ENCODE measurements at places on chromosomes 13 and 19.

DNA sequence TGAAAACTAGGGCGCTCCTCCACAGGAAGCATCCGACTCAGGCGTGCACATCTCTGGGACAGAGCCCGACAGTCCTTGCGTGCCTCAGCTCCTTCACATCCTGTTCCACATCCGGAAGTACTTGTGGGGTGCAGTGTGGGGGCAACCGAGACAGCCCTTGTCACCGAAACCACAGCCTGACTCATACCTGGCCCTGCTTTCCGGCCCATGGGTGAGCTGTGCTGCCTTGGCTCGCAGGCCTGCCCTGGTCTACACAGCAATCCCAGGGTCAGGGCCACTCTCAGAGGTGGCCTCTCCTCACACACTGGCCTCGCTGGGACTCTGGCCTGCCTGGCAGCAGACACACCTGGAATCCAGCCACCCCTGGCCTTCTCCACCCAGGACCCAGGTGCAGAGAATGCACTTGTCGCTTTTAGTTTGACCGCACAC lies 100.4 kb downstream of the STK24 start:
- peak; percentile 85 for DNase-seq

DNA sequence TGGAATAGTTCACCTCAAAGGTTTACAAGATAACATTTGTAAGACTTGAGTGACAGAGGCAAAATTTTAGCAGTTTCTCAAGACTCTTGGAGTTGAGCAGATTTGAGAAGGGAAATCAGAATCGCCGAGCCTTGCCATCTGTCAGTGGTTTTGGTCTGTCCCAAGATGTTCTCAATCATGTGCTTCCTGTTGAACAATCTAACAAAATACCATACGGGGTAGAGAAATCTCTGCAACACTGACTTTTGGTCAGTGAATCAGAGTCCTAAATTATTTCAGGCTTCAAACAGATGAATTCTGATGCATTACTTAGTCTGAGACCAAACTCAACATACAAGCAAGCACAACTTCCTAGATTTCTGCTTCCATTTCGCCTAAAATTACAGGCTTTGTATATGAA lies 3.8 kb downstream of the KCTD12 start:
- DNase-seq: no peak

GRCh38 chr13:80305737-80306136 lies 35.2 kb downstream of the SPRY2 start:
- DNase-seq: no peak

DNA sequence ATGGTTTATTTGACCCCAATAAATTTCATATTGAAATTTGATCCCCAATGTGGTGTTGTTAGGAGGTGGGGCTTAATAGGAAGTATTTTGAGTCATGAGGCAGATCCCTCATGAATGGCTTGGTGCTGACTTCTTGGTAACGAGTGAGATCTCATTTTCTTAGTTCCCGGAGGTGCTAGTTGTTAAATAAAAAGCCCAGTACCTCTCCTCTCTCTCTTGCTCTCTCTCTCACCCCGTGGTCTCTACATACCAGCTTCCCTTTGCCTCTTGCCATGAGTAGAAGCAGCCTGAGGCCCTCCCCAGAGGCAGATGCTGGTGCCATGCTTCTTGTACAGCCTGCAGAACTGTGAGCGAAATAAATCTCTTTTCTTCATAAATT lies 39.4 kb upstream of the KATNAL1 start:
- DNase-seq: no peak

DNA sequence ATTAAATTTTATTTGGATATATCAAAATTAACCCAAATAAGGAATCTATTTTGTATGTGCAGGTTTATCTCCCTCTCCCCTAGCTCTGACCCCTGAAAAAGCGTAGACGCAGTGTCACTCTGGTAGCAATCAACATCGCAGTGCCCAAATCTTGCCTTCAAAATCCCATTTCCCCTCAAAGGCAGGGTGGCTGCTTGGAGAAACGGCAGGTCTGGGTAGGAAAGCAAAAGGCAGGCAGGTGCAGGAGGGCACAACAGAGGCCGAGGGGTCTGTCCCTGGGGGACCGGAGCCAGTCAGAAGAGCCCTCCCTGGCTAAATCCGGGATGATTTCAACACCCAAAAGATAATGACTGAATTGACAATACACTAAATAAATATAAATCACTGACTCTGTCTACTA lies 41.9 kb downstream of the NAXD start:
- no peak for DNase-seq

- DNase-seq: no peak
These were observed 84.9 kb downstream of the USP12 start for GRCh38 chr13:27086599-27087265.

DNA sequence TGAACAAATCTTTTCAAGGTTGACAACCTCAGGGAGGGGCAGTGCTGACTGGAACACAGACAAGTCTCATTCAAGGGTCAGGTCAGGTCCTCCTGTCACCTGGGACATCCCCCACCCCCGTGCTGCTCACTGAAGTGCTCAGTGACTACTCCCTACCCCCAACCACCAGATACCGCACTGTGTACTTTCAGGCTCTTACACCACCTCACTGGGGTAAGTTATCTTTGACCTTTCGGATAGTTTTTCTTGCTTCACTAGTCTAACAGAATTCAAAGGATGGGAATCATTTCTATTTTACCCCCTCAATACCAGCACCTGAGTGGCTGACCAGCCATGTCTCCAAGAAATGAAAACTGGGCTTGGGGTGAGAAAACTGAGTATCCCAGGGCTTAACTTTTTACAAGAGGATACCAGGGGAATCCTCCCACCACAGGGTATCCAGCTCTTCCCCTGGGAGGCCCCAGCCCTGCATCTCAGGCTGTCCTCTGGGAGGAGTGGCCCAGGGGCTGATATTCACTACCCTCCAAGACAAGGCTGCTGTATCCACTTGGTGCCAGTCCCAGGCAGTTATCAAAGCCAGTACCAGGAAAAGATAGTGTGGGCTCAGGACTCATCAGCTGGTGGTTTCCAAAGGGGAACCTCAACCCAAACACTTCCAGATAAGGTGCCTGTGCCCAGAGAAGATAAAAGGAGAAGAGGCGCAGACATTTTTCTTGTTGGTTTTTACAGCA lies 2.1 kb downstream of the ZNF563 start:
- peak; percentile 54 for DNase-seq

GRCh38 chr13:90455823-90456222 lies 891.7 kb upstream of the MIR17HG start:
- DNase-seq: no peak

GRCh38 chr13:83709426-83710132 lies 172.7 kb downstream of the SLITRK1 start:
- no peak for DNase-seq

- no peak for DNase-seq
These were observed 72.4 kb upstream of the TSC22D1 start for GRCh38 chr13:44648392-44649103.

- no peak for DNase-seq
These were observed 201.3 kb upstream of the SLITRK6 start for GRCh38 chr13:86000546-86000945.

- no peak for DNase-seq
These were observed 7.5 kb downstream of the CARD8 start for GRCh38 chr19:48248081-48248833.

- DNase-seq: no peak
These were observed 95.0 kb downstream of the DNAJC3 start for GRCh38 chr13:95771905-95772304.

DNA sequence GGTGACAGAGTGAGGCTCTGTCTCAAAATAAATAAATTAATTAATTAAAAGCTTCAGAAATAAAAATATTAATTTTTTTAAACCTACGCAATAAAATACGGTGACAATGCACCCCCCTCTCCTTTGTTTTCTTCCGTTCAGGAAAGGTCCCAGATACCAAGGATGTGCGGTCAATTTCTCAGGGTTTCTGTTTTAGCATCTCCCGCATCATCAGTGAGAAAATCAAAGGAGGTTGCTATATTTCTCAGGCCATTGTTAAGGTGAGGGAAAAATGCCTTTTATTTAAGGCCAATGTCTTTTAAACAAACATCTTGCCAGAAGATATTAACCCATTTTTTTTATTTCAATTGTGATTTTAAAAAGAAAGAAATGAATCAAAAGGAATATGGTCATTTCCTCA lies 111.7 kb downstream of the INSR start:
- DNase-seq: no peak

GRCh38 chr19:15584541-15585115 lies 30.4 kb upstream of the CYP4F8 start:
- peak; percentile 81 for DNase-seq

- DNase-seq: no peak
These were observed 441.5 kb downstream of the DIAPH3 start for GRCh38 chr13:59721926-59722910.

GRCh38 chr13:111338841-111339240 lies 18.4 kb downstream of the TEX29 start:
- no peak for DNase-seq

GRCh38 chr13:74226791-74227475 lies 92.7 kb upstream of the KLF12 start:
- DNase-seq: no peak

DNA sequence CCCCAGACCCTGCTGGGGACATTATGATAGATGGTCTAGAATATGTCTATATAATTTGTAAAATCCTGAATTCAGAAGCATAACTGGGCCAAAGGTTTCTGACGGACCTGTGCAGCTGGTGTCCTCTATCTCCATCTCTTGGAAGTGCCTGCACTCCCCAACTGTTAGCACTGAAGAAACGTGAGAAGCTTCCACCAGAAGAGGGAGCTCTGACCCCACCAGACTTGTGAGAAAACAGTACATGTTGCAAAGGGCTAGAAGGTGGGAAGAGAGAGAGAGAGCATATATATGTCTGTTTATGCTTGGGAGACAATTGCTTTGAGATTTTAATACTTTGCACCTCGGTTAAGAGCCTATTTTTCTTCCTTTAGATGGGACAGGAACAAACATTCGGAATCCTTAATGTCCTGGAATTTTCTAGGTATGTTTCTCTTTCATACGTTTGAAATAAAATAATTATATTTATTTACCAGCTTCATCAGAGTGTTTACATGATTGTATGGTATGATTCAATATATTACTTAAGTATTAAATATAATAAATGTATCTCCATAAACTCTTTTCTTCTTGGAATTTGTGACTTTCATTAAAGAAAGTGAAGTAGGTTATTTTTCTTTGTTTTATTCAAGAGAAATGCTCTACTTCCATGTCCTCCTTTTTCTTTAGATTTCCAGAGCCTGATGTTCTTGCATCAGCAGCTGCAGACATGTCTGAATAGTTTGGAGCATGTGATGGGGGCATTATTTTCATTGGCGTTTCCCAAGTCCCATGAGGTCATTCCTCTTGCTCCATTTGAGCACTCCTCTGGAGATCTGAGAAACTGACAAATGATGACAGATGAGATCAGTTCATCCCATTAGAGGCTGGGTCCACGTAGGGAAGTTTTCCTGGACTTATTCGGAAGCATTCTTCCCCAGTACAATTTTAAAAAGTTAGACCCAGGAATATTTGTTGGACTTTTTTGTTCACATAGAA lies 202.9 kb downstream of the ATP8A2 start:
- DNase-seq: peak; percentile 43

GRCh38 chr19:11141937-11142527 lies 13.6 kb downstream of the SPC24 start:
- no peak for DNase-seq

- no peak for DNase-seq
These were observed 27.5 kb upstream of the SIGLEC11 start for GRCh38 chr19:49988433-49988832.

DNA sequence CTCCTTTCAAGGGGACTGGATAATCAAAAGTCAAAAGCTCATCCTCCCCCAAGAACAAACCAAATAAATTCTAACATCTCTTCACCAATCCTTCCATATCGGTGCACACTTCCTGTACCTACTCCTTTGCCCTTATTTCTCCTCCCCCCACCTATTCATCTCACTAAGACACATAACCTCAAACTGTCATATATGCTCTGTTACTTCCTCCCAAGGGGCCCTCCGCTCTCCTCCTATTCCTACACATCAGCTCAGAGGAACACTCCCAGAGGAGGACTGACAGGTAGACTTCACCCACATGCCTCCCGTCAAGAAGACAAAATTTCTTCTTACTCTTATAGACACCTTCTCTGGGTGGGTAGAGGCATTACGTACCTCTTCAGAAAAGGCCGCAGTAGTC lies 48.1 kb downstream of the ZNF93 start:
- no peak for DNase-seq

- no peak for DNase-seq
These were observed 154.8 kb downstream of the TBC1D4 start for GRCh38 chr13:75327135-75327510.

GRCh38 chr19:49255674-49256073 lies 69.3 kb downstream of the SLC6A16 start:
- DNase-seq: no peak

DNA sequence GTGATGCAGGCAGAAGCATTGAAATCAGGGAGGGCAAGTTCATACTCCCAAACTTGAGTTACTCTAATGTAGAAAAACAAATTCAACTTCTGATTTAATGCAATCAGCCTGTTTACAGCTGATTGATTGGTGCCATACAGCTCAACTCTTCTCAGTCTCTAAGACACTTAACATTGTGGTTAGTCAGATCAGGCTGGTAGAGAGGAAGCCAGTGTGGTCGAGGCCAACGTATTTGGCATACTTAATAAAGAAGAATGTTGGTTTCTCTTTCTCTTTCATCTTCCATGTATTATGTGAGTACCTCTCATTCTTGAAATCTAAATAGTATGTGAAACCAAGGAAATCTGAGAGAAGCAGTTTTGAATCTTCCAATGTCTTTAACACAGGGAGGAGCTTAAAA lies 255.0 kb upstream of the SLITRK1 start:
- DNase-seq: peak; percentile 20

GRCh38 chr13:43083750-43084149 lies 60.4 kb downstream of the DNAJC15 start:
- no peak for DNase-seq

DNA sequence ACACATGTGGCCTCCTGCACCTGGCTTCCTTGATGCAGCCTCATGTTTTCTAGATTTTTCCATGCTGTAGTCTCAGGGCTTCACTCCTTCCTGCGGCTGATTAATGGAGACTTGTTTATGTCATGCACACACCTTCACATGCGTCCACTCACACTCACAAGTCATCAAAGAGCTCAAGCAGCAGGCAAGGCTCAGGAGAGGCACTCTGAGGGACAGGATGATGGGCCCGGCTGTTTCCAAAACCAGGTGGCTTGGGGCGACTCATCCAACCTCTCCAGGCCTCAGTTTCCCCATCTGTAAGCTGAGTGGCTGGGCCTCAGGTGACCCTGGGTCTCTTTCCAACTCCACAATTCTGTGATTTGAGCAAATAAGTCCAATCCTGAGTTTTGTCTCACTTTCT lies 36.9 kb downstream of the RASA3 start:
- no peak for DNase-seq

DNA sequence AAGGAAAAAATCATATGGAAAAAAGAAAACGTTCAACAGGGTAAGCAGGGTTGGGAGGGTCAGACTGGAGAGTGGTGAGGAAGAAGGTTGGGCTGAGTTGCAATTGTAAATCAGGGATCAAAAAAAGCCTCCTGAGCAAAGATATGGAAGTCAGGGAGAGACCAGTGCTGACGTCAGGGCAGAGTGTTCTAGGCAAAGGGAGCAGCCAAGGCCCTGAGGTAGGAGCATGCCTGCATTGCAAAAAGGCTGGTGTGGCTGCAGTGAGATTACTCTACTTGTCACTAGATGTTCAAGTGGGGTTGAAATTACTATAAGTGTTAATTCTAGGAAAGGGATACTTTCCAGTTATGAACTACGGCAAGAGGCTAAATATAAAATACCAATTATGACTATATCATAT lies 562.0 kb downstream of the MYO16 start:
- no peak for DNase-seq
